Stimulated activated CD4-positive, alpha-beta T cell treated with anti-CD3 and anti-CD28 coated beads, Interleukin-1b, Interleukin-23, amount 100 ng/mL, for 24 hours (primary cell): ENCODE measurements at places on chromosomes 11 and 22.

DNA sequence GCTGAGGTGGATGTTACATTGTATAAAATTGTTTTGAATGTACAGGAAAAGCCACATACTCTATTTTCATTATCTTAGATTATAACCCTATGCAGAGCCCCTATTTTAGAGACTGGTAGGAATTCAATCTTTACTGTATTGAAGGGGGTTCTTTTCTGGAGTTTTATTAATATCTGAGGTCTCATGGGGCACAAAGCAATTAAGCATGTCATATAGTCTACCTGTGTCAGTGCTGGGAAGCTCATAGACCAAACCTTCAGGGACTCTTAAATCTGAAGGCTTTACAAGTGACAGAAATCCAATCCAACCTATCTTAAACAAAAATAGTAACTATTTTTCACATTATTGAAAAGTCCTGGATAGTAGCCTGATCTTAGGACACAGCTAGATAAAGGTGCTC lies 733.7 kb downstream of the NELL1 start:
- DNase-seq = no peak

- peak; percentile 10 for DNase-seq
These were observed 13.2 kb downstream of the POLA2 start for GRCh38 chr11:65274735-65275682.

- DNase-seq = no peak
These were observed 391.4 kb upstream of the CADM1 start for GRCh38 chr11:115895594-115895993.

GRCh38 chr22:50218996-50219727 lies 18.4 kb downstream of the SELENOO start:
- no peak for DNase-seq

- DNase-seq = no peak
These were observed 54.5 kb downstream of the TRIM44 start for GRCh38 chr11:35717043-35717442.

DNA sequence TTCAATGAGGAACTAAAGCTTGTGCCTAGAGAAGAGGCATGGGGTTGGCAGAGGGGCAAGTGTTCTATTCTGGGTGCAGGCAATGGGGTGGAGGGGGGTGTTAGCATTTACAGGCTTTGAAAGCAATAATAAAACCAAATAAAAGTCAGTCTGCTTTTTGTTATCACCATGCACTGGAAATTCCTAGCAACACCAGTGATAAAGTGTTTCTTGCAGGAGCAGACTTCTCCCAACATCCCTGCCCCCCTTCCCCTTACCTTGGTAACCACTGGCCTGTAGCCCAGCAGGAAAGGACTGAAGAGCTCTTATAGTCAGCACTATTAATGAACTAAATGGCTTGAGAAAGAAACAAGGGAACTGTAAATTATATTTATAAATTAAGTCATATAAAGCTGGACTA lies 65.2 kb upstream of the SESN3 start:
- no peak for DNase-seq

GRCh38 chr11:46832511-46833214 lies 13.4 kb downstream of the CKAP5 start:
- DNase-seq = no peak

DNA sequence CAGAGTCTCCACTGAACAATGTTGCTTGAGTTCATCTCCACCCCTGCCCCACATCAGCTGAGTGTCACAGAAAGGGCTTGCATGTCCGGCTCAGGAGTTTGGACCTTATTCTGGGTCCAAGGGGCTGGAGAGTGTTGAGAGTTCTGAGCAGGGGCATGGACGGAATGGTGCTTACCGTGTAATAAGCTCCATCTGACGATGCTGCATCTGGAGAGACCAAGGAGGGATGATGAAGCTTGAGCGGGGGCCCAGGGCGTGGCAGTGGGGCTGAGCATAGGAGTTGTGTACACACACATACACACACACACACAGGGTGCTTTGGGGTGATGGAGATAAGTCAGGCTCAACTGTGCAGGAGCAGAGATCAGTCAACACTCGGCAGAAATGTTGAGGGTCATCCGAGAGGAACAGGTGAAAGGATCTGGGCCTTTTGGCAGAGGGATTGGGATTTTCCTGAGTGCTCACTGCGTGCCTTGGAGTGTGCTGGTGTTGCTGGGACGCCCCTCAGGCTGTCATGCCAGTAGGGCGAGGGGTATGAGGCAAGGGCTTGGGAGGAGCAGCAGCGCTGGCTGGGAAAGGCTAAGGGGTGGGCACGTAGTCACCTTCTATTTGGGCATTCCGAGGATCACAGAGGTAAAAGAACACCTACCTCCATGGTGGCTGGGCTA lies 2.3 kb downstream of the USP35 start:
- DNase-seq = no peak

- no peak for DNase-seq
These were observed 52.9 kb upstream of the FDX1 start for GRCh38 chr11:110376711-110377324.

DNA sequence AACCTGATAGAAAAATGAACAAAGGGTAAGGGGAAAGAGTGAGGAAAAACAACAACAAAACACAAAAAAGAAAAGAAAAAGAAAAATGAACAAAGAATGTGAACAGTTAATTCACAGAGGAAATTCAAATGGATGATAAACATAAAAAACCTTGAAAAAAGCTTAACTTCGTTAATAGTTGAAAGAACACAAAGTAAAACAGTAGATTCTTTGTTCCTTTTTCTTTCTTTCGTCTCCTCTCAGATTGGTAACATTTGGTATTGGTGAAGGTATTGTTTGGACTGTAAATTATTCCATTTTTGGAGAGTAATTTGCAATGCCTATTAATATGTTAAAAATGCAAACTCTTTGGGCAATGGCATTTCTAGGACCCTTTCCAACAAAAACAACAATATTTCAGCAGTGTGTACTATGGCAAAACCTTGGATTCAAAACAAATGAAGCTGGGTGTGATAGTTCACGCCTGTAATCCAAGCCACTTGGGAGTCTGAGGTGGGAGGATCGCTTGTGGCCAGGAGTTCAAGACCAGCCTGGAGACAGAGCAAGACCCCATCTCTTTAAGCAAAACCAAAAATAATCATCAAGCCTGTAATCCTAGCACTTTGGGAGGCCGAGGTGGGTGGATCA lies 3.3 kb upstream of the BACE1 start:
- no peak for DNase-seq

DNA sequence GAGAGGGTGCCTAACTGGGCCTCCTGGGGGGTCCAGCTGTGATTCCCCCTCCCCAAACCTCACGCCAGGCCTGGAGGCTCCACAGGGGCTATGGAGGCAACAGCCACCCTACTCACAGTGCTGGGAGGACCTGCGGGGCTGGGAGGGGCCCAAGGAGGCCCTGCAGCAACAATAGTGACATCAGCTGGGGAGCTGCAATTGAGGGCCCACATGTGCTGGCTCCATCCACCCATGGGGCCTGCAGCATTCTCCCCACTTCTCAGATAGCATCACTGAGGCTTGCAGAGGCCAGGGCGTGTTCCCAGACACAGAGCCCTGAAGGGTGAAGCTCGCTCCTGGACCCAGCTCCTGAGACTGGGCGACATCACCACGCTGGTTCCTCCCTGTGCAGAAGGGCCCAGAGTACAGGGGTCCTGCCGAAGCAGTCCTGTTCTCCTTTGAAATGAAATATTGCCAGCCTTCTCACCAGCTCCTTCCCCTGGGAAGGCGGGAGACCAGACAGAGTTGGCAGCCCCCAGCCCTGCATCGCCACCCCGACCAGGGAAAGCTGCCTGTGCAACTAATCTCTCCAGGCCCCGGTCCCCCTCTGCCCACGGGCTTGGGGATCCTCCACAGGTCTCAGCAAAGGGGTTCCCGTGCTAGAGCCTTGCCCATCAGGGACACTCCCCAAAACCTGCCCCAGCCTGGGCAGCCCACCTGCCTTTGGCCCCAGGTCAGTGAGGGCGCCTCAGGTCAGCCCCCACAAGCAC lies 8.9 kb upstream of the TBX1 start:
- no peak for DNase-seq

DNA sequence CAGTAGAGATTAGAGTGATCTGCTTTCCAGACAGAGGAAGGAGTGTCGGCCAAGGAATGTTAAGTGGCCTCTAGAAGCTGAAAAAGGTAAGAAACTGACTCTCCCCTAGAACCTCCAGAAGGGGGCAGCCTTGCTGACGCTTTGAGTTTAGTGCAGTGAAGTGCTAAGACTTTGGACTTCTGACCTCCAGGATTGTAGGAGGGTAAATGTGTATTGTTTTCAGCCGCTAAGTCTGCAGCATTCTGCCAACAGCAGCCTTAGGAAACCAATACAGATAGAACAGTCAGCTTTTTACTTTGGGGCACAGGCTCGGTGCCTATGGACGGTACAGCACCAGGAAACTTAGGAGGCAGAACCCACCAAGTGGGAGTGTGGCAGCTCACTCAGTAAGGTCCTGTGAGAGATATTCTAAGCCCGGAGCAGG lies 3.6 kb upstream of the TBC1D22A start:
- no peak for DNase-seq

DNA sequence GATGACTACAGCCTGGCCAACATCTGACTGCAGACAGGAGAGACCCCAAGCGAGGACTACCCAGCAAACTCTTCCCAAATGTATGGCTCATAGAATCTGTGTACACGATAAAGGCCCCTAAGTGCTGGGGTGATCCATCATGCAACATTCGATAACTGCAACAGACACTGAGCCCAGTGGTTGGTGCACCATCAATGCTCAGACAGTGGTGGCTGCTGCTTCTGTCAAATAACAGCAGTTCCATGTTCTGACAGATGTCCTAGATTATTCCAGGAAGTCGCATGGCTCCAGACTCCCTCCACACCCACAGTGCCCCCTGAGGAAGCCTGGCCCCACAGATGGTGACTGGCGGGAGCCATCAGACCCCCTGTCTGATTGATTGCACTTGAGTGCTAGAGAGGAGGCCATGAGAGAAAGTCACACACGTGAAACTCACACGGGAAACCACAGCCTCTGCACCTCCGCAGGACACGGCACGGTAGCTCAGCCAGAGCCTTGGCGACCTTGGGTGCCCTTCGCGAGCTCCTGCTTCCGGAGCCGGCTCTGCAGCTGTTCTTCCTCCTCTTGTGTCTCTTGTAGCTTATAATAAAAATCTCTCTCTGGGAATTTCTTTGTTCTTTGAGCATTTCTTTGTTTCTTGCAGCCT lies 1155.9 kb downstream of the TBC1D22A start:
- no peak for DNase-seq

- no peak for DNase-seq
These were observed 17.0 kb downstream of the COA4 start for GRCh38 chr11:73859671-73860070.

- no peak for DNase-seq
These were observed 6.0 kb upstream of the RPL3 start for GRCh38 chr22:39325392-39325932.

DNA sequence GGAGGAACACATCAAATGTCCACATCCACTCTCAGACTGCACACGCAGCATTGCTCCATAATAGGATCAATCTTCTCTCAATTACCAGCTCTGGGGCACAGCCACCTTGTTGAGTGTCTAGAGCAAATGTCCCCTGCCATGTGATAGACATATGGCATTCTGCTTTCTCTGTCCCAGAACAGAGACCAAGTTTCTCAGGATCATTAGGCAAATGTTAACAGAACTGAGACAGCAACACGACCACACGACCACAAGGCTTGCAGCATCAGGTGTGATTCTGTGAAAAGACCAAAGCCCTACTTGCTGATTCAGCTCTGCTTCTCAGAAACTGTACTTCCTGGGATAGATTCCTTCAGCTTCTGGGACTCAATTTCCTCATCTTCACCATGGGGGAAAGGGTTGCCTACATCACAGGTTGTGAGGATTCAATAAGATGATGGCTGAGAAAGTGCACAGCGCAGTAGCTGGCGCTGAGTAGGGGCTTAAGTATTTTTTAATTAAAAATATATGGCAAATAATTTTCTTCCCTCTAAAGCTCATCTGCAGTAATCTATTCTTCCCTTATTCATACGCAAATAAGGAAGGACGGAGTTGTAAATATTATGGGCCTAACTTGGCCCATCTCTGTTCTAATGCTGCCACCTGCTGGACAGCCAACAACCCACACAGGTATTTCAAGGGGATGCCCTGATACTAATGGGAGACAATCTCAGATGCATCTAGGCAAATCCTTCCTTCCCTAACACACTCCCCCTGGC lies 54.3 kb upstream of the USP47 start:
- DNase-seq = peak; percentile 54

- no peak for DNase-seq
These were observed 19.5 kb upstream of the RASSF10 start for GRCh38 chr11:12989428-12990161.

- no peak for DNase-seq
These were observed 268.4 kb downstream of the NELL1 start for GRCh38 chr11:20937826-20938225.

DNA sequence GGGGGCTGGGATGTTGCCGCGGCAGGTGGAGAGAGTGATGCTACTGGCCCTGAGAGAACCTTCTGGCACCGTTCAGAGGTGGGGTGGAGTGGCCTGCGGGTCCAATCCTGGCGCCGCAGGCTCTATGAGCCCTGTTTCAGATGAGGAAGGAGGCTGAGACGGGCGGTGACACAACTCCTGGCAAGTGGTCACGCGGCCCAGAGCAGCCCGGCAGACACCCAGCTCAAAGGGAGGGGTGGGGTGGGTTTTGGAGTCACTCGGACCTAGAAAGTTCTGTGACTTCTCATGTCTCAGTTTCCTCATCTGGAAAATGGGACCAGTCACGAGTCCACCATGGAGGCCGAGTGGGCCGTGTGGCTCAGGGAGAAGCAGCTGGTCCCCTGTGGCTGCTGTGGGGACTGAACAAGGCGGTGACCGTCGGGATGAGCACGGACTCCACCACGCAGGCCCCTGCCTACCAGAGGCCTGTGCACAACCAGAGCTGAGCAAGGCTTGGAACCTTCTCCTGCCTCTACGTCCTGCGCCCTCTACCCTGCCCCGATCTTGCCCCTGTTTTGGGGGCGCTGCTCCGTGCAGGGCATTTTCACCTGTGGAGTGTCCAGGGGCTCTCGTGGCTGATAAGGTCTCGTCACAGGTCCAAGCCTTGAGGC lies 3.7 kb downstream of the TSPO start:
- DNase-seq = no peak

GRCh38 chr11:87779276-87780067 lies 395.8 kb downstream of the RAB38 start:
- DNase-seq = no peak

- DNase-seq = no peak
These were observed 250.6 kb upstream of the TENM4 start for GRCh38 chr11:79691445-79691844.

- no peak for DNase-seq
These were observed 11.3 kb upstream of the GDPD5 start for GRCh38 chr11:75536786-75537641.

DNA sequence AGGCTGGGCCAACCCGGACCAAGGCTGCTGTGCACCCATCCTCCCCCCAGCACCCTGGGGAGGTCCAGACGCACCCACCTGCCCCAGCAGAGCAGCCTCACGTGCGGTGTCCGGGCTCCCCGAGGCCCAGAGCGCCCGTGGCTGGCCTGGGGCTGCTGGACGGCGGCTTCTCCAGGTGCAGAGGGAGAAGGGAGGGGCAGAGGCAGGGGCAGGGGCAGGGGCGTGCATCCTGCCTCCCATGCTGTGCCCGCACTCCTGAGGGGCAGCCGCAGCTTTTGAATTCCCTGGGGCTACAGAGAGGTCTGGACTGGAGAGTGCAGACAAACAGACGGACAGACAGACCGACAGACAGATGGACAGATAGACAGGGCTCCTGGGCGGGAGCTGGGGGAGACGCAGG lies 83.6 kb upstream of the PRR5 start:
- no peak for DNase-seq
